CD4-positive, alpha-beta T cell treated with Interleukin-6 at 100 ng/mL for 8 hours (primary cell): ENCODE measurements at places on chromosomes 4 and X.

GRCh38 chr4:153018684-153019083, 82.6 kb downstream of the FHDC1 start:
- no peak for DNase-seq

GRCh38 chr4:55345054-55345453, 988 bp upstream of the SRD5A3 start:
- DNase-seq = no peak

DNA sequence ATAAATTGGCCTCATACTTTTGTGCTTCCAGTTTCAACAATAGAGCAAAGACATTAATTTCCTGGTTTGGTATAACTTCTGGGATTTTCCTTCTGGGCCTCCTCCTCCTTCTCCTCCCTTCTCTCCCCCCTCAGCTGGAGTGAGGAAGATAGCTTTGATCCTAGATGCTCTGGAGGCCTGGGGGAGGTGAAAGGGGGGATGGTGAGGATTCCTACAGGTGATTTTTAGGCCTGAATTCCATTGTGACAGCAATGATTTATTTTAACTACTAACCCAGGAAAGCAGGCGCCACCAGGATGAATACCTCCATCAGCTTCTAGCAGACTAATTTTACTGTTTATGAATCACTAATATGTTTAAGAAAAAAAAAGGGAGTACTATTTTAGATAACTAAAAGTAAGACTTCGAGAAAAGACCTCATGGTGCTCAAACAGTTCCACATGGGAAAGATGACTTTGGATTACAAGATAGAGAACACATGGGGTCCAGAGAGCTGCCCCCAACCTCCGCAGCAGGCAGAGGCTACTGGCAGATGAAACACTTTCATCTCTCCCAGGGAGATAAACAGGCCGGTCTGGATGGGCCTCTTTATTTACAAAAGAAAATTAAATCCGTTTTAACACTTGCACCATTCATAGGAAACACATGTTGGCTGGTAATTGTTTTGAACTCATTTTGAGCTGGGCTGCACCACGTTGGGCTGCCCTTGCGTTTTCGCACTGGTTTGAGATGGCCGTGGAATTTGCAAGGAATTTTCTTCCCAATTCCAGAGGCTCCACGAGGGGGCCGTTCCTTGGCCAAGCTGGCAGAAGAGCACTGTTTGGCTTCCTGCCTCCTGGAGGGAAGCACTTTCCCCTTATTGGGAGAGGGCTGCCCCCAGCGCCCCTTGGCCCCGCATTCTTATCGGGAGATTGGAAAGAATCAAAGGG, 125.1 kb upstream of the STX18 start:
- no peak for DNase-seq

- DNase-seq = no peak
These were observed 286.3 kb upstream of the UGT8 start for GRCh38 chr4:114312338-114312737.

DNA sequence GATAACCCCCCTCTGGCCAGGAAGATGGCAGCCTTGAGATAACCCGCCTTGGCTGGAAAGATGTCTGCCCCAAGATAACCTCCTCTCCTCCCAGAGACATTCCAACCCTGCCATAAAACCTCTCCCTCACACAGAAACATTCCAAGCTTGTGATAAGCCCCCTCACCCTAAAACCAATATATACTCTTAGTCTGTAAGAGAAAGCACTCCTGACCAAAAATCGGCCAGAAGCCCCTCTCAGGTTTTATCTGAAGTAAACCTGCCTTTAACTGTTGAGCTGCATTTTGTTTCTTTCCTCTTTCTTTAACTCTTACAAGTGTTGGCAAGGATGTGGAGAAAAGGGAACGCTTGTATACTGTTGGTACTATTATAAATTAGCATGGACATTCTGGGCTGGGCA, 8.5 kb downstream of the ERCC6L start:
- DNase-seq = no peak

DNA sequence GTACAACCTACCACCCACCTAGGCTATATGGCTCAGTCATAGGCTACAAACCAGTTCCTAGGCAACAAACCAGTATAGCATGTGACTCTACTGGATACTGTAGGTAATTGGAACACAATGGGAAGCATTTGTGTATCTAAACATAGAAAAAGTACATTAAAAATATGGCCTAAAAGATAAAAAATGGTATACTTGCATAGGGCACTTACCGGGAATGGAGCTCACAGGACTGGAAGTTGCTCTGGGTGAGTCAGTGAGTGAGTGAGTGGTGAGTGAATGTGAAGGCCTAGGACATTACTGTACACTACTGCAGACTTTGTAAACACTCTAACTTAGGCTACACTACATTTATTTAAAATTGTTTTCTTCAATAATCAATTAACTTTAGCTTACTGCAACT, 139.2 kb upstream of the RBPJ start:
- no peak for DNase-seq

GRCh38 chrX:154381271-154381670, 2.2 kb downstream of the EMD start:
- DNase-seq = no peak

GRCh38 chrX:70183091-70183490, 5.8 kb downstream of the DGAT2L6 start:
- DNase-seq = no peak

GRCh38 chr4:125459531-125459930, 144.8 kb downstream of the FAT4 start:
- DNase-seq = no peak

DNA sequence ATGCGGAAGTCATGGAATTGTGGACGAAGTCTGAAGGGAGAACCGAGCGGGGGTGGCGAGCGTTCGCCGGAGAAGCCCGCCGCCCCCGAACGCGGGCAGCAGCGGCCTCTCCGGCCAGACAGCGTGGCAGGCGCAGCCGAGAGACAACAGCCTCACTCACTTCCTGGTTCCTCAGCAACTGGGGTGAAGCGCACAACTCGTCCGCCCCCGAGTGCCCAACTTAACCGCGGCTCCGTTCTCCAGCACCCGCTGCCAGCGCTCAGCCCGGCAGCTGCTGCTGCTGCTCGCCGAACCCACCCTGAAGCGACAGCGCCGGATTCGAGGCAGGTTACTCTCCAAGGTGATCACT, 68.0 kb downstream of the NOCT start:
- peak; percentile 58 for DNase-seq

- no peak for DNase-seq
These were observed 41.0 kb downstream of the GAB1 start for GRCh38 chr4:143377611-143378099.

DNA sequence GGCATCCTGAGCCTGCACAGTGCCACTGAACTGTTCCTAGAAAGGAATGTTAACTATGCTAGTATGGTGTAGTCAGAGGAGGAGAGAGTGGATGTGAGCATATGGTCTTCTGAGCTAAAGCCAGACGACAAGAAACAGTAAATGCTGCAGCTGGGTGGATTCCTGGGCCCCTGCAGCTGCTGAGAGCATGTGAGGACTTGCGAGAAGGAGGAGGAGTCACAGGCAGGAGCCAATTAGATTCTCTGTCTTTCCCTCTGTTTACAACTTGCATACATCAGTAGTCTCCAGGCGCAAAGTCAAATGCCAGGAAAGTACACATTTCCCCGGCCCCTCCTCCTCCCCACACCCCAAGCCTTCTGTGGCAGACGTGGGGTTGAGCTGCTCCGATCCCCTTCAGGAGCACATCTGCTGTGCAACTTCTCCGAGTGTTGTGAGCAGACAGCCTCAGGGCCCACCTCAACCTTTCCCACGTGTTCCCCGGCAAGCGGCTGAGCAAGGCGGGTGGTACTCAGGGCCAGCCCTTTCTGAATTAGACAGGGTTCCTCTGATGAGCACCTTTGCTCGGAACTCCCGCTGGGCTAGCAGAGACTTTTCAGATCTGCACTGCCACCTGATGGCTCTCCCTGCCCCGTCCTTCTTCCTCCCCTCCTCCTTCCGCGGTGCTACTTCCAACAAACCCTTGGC, 108.7 kb upstream of the ATP6AP2 start:
- DNase-seq = peak; percentile 19

DNA sequence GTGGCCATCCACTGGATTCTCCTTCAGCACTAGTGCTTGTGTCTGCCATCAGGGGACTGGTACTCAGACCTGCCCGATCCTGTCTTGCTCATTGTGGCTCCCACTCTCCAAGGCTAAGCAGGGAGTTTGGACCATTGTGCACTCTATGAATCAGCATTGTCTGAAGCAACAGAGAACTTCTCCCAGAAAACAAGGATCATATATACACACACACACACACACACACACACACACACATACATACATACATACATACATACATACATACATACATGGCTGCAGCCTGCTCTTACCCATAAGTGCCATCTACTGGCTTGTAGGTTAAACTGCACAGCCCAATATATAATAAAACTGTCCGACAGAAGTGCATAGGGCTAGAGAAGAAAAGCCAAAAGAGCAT, 345.3 kb upstream of the LCORL start:
- DNase-seq = no peak

GRCh38 chr4:34850968-34851367, 1393.3 kb downstream of the ARAP2 start:
- DNase-seq = no peak

GRCh38 chrX:13369256-13370030, 49.6 kb upstream of the ATXN3L start:
- no peak for DNase-seq

DNA sequence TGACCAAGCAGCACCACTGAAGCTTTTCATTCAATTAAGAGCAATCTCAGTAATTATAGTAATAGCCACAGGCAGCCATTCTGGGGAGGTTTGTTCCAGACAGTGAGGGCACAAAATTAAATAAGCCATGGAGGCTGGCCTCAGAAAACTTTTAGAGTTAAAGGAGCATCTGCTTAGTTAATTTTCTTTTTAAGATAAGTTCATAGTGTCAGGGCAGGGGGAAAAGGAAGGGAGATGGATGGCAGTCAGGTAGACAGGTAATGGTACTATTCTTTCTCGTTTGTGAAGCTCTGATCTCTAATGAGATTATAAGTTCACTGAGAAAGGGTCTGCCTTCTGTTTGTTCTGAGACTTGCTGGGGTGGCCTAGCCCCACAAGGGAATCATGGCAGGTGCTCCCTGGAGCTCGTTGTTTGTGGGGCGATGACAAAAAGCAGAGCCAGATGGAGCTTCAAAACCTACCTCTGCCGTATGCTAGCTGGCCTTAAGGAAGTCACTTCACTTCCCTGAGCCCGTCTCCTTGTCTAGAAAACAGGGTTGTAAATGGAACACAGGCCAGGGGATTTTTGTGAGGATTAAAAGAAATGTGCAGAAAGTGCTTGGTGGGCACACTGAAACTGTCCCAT, 44.6 kb upstream of the FGFBP2 start:
- DNase-seq = no peak

DNA sequence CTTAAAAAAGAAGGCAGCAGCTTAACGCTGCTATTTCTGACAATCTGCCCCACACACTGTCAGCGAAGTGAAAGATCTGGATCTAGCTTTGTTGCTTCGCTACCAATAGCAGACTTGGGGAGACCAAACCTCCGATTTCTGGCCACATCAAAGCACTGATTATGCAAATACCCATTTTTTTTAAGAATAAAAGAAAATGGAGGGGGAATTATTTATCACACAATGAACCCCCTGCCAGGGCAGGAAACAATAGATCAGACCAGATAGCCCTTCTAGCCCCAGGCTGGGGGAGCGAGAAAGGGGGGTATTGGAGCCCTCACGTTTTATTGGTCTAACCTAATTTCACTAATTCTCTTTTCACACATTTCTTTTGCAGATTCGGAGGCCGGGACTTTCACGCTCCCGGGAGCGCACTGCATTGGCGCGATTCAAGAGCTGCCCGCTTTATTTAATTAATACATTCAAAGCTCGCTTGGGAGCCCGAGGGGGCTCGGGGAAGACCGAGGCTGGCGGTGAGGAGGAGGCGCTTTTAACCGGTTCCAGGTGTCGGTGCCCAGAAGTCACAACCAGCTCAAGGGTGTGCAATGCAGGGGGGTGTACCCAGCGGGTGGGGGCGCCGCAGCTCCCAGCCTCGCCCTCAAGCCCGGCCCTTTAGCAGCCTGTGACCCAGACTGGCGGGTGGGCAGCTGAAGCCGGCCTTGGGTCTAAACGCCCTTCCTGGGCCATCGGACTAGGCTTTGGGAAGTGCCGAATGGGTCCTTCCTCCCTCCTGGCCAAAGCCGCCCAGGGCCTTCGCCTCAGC, 5.5 kb downstream of the NEUROG2 start:
- no peak for DNase-seq

DNA sequence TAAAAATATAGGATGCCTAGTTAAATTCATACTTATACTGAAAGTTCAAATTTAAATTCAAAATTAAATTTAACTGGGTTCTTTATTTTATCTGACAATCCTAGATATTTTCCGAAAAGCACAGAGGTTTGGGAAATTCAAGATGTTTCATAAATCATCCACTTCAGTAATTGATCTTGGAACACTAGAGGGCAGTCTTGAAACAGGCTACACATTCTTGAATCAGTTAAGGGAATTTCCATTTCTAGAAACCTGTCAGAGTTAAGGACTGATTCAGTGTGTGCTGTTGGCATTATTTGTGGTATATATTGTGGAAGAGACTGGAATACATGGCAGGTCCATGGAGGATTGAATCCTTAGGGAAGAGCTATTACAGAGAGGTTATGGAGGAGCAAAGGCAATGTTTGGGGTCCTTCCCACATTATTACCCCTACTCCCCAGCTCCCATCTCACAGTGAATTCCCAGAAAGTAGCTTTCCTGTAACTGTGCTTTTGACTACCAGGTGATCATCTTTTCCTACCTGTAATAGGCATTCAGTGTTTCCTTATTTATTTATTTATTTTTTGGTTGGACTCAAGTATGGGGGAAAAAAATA, 92.9 kb downstream of the EGF start:
- peak; percentile 47 for DNase-seq

DNA sequence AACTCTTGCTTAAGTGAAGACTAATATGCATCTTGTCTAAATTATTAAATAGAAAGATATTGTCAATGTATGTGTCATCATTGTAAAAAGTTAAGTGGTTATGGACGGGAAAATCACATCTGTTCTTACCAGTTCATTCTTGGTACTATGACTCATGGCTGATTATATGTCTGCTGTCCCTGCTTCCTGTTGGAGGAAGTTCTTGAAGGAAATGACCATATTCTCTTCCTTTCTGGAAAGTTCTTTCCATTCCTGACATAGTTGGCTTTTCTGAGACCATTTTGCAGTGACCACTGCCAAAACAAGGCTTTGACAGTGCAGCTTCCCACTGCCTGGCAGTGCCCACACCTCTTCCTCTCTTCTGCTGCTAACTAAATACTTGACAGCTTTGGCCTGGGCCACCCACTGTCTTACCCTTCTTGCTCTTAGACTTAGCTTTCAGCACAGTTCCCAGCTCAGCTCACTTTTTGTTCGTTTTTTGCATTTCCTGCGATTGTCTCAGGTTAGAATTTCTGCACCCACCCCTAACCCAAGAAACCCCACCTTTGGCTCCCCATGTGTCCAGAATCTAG, 13.2 kb upstream of the CLDN24 start:
- DNase-seq = no peak

DNA sequence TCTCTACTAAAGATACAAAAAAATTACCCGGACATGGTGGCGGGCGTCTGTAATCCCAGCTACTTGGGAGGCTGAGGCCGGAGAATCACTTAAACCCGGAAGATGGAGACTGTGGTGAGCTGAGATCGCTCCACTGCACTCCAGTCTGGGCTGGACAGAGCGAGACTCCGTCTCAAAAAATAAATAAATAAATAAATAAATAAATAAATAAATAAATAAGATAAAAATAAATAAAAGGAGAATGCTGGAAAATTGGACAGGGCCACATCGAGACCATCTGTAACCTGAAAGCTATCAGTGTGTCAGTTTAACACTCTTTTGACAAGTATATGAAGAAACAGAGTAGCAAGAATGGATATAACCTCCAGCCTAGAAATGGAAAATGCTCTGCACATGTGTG, 15.7 kb upstream of the FAT1 start:
- no peak for DNase-seq
